Frontal cortex (tissue), 4 donors: ENCODE measurements at places on chromosomes 13 and 19.

GRCh38 chr19:14563989-14564651 lies 7.7 kb downstream of the NDUFB7 start:
- DNase-seq, result no peak

DNA sequence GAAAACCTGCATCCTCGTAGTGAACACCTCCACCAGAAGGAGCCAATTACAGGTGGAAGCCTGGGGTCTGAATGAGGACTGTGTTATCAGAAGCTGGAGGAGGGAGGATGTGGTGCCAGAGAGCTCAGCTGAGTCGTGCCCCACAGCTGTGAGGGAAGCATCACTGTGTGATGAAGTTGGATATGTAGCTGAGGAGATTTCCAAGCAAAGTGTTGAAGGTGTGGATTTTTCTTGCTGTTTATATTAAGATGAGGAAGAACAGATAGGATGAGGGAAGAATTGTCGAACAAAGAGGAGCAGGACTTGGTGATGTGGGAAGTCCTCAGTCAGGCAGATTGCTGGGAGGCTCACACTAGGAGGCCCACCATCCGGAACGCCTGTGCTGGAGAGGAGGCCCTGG lies 4.4 kb downstream of the RAB20 start:
- no peak for DNase-seq

GRCh38 chr13:49213997-49214916 lies 5.9 kb upstream of the MLNR start:
- no peak for DNase-seq

DNA sequence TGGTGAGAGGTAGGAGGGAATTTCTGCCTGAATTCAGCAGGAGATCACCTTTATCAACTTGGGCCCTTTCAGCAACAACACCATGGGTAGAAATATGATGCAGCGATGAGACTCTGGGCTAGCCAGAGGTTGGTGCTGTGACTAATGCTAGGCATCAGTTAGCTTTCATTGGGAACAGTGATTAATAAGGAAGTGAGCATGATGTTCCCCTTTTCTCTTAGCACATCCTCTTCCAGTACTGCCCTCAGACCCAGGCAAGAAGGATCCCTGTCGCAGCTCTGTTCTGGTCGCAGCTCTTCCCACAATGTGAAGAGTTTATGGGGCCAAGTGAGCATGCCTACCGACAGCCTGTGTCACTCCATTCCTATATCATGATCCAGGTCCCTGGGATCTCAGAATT lies 100.5 kb downstream of the FLT1 start:
- no peak for DNase-seq

GRCh38 chr19:20250627-20251026 lies 83.6 kb downstream of the ZNF486 start:
- DNase-seq, result no peak
